ENCODE measurements at places on chromosomes 4 and X.

DNA sequence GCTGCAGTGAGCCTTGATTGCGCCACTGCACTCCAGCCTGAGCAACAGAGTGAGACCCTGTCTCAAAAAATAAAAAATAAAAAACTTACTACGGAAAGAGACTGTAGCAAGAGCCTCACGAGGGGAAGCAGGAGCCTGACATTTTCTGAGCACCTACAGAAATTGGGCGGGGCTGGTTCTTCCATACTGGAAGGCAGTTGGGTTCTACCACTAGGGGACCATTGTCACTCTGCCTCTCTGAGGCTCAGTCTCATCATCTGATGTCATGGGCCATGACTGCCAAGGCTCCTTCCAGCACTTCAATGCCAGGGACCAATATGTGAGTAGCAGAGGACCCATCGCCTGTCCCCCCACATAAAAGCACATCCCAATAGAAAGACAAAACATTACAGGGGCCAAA, 8.2 kb downstream of the SH3KBP1 start:
- no peak for DNase-seq

DNA sequence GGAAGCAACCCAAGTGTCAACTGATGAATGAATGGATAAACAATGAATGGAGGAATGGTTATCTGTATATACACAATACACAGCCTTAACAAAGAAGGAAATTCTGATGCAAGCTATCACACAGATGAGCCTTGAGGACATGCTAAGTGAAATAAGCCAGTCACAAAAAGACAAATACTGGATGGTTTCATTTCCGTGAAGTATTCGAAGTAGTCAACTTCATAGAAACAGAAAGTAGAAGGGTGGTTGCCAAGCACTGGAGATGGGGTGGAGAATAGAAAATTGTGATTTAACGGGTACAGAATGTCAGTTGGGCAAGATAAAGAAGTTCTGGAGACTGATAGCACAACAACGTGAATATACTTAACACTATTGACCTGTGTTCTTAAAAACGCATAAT, 28.2 kb downstream of the CENPU start:
- DNase-seq = no peak

DNA sequence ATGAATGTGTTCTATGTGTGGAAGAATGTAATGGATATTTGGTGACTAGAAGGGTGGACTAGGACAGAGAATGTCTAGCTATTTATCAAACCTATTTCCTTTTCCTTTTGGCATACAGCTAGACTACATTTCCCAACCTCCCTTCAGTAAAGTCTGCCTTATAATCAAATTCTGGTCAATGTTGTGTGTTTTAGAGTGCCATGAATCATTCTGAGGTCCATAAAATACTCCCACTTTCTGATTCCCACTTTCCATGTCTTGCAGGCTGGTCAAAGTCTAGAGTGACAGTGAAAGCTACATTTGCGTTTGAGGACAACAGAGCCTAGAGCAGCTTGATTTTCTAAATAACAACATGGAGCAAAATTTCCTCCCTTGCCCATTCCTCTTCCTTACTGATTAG, 217.2 kb downstream of the UGT8 start:
- no peak for DNase-seq

GRCh38 chr4:121934635-121935034, 17.2 kb downstream of the TRPC3 start:
- no peak for DNase-seq

GRCh38 chr4:4726051-4726450, 133.4 kb upstream of the MSX1 start:
- DNase-seq = no peak

DNA sequence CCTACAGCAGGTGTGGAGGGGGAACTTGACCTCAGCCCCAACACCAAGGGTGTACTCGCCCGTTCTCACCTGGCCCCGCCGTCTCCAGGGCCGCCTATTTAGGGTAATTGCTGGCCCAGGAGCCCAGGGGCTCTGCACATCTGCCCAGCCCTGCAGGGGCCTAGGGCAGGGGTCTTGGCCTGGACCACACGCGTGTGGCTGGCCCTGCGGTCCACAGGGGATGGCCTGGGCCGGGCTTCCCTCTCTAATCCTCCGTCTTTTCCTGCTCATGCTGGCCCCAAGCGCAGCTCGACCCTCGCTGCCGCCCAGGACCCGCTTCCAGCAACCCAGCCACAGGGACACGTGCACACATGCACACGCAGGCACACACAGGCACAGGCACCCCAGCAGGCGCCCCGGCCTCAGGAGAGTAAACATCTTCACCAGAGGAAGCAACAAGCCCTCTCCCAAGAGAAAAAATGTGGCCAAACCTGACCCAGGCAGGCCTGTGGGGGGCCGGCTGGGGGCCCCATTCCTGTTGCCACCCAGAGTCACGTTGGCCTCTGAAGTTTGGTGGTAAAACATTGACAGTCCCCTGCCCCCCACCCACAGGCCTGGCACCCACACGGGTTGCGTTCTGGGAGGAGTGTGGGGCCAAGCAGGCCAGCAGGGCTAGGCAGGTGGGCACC, 24.6 kb upstream of the FGFR3 start:
- no peak for DNase-seq

- no peak for DNase-seq
These were observed 667.2 kb downstream of the GRID2 start for GRCh38 chr4:92970996-92971395.

DNA sequence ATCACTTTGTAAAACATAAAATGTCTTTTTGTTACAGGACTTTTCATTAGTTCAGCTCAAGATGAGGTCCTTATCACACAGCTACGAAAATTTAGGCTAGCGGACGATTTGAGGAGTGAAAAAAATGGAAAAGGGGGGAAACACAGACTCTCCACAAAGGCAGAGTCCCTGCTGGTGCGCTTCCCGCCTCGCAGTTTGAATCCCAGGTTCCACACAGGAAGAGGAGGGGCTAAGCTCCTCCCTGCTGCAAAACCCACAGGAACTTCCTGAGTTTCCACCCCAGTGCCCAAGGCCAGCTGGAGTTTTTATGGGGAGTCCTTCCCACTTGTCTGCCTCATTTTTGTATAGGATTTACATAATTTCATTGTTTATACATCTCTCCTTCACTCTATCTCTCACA, 11.2 kb downstream of the ADAM29 start:
- DNase-seq = no peak

GRCh38 chrX:122272011-122272410, 912.1 kb upstream of the GRIA3 start:
- no peak for DNase-seq

- DNase-seq = no peak
These were observed 69.0 kb downstream of the WDFY3 start for GRCh38 chr4:84897516-84897915.

DNA sequence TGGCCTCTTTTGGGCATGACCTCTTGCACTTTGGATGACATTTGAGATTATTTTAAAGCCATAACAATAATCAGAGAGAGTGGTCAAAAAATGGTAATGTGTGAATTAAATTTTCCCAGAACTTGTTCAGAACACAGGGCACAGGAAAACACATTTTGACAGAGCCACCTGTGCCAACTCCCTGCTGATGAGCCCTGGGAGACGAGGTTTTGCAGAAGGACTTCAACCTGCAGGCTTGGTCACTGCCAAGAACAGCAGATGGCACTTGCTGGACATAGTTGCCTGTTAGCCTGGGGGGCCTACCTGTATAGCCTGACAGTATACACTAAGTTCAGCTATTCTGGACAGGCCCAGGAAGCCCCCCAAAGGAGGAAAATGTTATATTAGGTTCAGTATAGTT, 277.8 kb upstream of the EMCN start:
- DNase-seq = no peak

- DNase-seq = no peak
These were observed 1489.8 kb downstream of the STIM2 start for GRCh38 chr4:28350485-28350884.

DNA sequence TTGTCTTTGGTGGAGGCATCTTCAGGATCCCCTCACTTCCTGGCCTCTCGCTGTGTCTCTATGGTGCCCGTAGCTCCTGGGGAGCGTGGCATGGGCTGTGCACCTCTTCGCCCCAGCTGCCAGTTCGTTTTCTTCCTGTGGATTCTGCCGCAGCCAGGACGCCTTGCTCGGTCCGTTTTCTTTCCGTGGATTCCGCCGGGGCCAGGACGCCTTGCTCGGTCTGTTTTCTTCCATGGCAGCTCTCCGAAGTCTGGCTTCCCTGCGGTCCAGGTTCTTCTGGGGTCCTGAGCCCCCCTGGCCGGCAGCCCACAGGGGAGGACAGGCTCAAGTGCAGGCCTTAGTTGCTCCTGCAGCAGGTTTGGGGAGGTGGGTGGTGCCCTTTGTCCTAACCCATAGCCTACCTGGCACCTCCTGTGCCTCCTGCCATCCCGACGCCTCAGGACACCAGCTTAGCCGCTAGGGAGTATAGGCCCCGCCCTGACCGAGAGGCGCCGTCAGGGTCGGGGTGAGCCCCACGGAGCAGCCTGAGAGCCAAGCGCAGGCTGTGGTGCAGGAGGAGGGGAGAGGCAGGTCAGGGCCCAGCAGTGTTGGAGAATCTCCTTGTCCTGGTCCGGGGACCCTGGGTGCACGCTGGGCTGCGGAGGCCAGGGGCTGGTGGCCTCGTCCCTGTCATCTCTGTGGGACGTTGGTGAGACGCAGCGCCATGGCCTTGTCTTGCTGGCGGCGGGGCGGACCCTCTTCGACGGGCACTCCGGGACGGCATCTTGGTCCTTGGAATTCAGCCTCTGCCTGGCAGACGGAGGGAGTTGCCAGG, 27.1 kb downstream of the UVSSA start:
- no peak for DNase-seq

DNA sequence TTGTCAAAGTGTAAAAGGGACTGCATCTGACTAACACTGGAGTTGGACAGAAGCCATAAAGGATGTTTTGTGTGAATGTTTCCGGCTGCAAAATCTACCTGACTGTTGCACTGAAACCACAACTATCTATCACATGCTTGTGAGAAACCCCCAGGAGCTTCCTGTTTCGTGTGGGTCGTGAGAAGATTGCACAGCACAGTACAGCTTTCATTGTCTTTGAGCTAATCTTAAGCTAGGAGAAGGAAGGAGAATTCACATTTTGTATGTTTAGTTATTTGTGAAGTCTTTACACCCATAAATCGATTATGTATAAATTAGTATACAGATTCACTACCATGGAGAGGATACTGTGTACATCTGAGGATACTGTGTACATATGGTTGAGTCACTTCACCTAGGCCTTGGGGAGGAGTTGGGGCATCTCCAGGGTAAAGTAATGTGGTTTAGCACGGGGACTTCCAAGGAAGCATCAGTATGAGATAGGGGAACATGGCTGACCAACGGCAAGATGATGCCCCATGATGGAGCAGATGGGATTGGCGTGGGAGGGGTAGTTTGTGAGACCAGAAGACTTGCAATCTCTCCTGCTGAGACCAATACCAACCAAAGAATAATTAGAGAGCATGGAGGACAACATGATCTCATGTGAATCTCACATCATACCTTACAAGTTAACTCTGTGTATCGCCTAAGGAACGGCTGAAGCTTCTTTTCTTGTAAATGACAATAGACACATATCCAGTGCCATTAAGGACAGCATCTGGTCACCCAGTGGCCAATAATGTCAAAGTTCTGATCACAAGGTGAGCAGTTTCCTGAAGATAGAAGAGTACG, 43.1 kb upstream of the FAM9C start:
- DNase-seq = peak; percentile 59

GRCh38 chrX:23832721-23833120, 49.7 kb downstream of the SAT1 start:
- no peak for DNase-seq

DNA sequence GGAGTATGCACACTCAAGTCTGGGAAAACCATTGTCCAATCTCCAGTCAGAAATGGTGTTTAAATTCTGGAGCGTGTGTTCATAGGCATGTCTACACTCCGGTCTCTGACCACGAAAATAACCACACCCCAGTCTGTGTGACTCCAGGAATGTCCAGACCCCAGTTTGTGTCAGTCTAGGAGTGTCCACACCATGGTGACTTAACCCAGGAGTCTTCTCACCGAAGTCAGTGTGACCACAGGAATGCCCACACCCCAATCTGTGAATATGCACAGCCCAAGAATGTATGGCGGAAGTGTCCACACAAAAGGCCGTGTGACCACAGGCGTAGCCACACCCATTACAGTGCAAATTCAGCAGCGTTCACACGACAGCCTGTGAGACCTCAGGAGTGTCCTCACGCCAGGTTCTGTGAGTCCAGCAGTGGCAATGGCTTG, 11.4 kb downstream of the FTSJ1 start:
- DNase-seq = no peak

GRCh38 chrX:149433051-149433450, 72.1 kb downstream of the IDS start:
- no peak for DNase-seq

DNA sequence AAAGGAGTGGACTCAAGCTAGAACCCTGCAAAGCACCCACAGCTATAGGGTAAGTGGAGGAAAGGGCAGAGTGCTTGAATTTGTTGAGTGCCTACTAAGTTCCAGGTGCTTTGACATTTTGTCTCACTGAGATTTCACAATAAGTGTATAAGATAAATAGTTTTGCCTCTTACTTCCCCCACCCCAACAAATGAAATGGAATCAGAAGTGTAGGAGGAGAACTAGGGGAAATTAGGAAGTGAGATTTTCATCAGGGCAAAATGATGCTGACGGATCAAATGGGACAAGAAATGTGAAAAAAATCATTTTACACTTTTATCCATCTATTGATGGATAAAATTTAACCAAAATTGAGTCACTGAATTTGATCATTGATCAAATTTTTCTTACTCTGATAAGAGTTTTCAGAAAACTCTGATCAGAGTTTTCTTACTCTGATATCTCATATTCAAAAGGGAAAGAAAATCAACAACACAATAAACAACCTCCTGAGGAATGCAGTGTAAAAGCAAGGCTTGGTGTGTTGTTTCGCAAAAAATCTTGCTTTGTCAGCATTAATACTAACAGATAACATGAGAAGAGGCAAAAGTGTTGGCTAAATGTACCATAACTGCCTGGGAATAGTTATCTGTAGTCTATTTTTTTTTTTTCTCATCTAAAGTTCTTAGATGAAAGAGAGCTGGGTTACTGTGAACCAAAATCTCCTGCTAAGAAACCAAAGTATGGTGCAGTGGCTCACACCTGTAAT, 24.9 kb downstream of the PLAC8 start:
- DNase-seq = no peak

- no peak for DNase-seq
These were observed 157.4 kb downstream of the PALLD start for GRCh38 chr4:168654104-168654847.

DNA sequence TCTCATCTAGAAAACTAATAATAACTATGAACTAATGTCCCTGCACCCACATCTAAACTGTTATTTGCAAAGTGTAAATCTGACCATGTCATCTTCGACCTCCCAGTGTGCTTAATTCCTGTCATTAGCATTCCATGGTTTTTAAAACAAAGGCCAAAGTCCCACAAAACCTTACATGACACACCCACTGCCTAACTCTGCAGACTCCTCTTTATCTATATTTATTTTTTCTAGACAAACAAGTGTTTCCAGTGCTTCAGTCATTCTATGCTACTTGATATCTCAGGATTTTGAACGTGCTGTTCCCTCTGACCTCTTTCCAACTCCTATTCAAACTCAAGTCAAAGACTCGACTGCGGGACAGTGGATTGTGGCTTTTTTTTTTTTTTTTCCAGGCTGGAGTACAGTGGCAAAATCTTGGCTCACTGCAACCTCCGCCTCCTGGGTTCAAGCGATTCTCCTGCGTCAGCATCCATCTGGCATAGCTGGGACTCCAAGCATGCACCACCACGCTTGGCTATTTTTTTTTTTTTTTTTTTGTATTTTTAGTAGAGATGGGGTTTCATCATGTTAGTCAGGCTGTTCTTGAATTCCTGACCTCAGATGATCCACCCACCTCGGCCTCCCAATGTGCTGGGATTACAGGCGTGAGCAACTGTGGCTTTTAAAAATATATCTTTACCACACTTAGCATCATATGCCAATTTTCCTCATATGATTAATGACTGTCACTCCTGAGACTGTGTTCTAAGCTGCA, 1511.0 kb downstream of the ARAP2 start:
- DNase-seq = no peak

GRCh38 chr4:87257523-87257922, 37.1 kb upstream of the KLHL8 start:
- no peak for DNase-seq
